ENCODE measurements at places on chromosomes 3 and 15.

GRCh38 chr3:160401291-160402095, 2.0 kb downstream of the SMC4 start:
- peak; percentile 30 for DNase-seq

DNA sequence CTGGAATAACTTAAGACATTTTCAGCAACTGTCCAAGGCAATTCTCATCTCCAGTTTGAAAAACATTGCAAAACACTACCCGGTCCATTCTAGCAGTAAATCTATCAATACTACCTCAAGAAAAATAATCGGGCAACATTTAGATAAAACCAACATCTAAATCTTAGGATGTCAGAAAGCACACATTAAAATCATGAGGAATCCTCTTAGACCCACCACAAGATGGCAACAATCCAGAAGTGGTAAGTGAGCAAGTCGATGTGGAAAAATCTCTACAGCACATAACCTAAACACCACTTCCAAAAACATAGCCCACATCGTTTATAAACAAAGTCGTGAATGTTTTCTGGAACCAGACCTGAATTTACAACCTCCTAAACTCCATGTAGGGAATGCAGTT, 5.7 kb downstream of the PLCH1 start:
- DNase-seq: no peak

GRCh38 chr3:138875754-138876664, 41.3 kb upstream of the PIK3CB start:
- peak; percentile 72 for DNase-seq

- DNase-seq: no peak
These were observed 28.8 kb downstream of the GOLIM4 start for GRCh38 chr3:168066882-168067281.

GRCh38 chr3:140933109-140933508, 8.5 kb upstream of the SLC25A36 start:
- DNase-seq: no peak

GRCh38 chr15:78065284-78065872, 12.1 kb downstream of the TBC1D2B start:
- DNase-seq: no peak

DNA sequence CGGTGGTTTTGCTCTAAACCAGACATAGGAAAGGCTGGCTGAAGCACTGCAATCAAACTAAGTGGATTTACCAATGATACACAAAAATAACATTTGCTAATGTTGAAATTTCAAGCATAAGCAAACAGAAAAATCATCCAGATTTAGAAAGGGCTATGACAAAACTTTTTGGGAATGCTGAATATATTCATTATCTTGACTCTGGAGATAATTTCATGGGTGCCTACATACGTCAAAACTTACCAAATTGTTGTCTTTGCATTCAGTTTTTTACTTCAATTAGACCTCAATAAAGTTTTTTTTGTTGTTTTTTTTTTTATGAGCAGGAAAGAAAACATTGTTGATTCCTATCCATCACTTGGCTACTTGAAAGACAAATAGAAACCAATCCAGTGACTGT, 140.8 kb downstream of the NR2E3 start:
- no peak for DNase-seq

DNA sequence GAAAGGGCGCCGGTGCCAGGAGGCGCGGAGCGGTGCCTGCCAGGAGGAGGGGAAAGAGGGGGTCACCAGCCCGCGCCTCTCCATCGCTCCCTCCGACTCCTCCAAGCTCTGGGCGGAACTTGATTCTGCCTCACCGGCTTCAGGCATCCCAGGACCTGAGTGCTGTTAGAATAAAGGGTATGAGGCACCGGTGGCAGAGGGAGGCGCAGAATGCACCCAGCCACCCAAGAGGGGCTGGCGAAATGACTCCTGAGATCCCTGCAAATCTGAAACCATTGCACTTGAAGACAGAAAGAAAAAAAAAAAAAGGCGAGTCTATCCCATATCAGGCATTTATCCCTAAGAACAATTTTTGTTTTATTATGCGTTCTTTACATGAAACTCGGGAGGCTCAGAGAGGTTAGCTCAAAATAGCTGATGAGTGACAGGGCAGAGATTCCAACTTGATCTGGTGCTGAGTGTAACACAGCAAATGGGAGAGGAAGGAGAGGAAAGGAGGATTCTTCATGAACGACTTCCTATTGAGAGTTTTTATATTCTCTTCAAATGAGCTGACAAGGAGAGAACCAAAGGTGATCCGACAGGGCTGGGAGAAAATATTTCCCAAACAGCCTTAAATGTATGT, 157.0 kb upstream of the FRMD4B start:
- peak; percentile 18 for DNase-seq

DNA sequence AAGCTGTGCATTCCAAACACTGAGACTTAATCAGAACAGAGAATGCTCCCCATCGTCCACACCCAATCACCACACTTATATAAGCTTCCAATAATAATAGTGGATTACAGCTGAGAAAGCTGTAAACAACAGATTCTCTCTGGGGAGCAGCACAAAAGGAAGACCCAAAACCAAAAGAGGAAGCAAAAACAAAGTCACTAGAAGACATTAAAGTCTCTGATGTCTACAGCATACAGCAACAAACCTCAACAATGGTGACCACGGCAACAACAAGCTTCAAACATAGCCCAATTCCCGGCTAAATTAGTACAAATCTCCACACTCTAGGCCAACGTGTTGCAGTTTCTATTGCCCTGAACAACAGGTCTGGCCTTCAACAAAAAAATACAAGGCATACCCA, 37.7 kb downstream of the ZDHHC23 start:
- DNase-seq: no peak

GRCh38 chr3:195207731-195208130, 63.2 kb downstream of the XXYLT1 start:
- DNase-seq: no peak

GRCh38 chr15:75947092-75947491, 43.4 kb downstream of the FBXO22 start:
- no peak for DNase-seq

- DNase-seq: no peak
These were observed 21.1 kb upstream of the ST6GAL1 start for GRCh38 chr3:186909078-186909853.

- DNase-seq: no peak
These were observed 5.0 kb downstream of the MASP1 start for GRCh38 chr3:187286467-187287059.

DNA sequence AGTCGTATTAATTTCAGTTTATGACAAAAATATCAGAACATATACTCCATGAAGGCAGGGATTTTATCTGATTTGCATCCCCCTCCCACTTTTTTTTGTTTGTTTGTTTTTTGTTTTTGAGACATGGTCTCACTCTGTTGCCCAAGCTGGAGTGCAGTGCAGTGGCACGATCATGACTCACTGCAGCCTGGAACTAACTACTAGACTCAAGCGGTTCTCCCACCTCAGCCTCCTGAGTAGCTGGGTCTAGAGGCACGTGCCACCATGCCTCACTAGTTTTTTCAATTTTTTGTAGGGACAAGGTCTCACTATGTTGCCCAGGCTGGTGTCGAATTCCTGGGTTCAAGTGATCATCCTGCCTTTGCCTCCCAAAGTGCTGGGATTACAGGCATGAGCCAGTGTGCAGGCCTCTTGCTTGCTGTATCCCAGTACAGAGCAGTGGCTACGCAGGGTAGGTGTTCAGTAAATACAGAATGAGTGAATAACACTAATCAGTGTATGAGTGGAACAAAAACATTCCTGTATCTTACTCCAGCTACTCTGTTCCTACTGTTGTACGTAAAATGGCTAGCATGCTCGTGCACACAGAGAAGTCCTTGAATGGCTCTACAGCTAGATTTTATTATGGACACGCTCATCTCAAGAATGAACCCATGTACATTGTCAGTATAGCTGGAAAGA, 272.4 kb downstream of the FOXP1 start:
- DNase-seq: no peak

DNA sequence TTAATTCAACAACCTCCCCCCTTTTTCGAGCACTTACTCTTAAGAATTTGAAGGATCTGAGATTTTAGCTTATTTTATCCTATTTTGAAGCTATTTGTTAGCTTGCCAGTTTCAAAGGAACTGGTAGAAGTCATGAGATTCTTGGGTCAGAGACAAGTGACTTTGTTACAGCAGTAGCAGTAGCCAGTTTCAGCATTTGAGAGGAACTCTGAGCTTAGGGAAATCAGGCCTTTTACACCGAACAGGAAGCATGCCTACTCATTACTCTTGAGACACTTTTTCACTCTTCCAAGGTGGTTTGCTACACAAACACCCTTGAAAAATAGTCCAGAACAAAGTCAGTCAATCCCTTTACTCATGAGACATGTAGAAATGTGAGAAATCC, 24.5 kb upstream of the TM4SF1 start:
- DNase-seq: no peak

DNA sequence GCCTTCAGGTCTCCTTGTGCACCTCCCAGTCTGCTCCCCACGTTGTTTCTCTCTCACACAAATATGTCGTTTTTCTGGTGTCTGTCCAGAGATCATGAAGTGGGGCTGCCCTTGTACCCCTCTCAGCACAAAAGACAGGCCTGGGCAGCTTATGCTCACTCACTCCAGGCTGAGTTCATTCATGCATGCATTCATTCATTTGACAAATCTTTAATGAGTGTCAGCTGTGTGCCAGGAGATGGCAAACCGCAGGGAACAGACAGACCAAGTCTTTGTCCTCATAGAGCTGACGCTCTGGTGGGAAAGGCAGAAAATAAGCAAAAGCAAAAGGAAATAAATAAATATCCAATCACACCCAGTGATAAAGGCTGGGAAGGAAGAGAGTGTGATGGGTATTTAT, 7.6 kb upstream of the TRH start:
- DNase-seq: no peak

- no peak for DNase-seq
These were observed 1.2 kb downstream of the IGDCC4 start for GRCh38 chr15:65421360-65422215.

DNA sequence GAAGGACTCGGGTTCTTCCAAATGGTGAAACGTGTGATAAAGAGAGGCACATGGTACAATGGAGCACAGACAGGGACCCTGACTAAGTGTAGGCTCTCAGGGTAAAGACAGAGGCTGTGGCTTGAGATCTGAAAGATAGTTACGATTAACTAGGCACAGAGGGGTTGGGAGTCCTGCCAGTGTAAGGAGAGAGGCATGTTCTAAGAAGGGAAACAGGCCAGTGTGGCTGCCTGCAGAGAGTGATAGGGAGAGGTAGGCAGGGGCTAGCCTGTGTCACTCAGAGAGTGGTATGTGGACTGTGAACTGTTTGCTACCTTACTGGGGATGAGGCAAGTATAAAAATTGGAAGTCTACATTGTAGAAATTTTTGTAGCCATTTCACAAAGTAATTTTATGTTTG, 109.5 kb downstream of the PEX5L start:
- DNase-seq: no peak

- no peak for DNase-seq
These were observed 518 bp downstream of the OXSR1 start for GRCh38 chr3:38165722-38166387.

DNA sequence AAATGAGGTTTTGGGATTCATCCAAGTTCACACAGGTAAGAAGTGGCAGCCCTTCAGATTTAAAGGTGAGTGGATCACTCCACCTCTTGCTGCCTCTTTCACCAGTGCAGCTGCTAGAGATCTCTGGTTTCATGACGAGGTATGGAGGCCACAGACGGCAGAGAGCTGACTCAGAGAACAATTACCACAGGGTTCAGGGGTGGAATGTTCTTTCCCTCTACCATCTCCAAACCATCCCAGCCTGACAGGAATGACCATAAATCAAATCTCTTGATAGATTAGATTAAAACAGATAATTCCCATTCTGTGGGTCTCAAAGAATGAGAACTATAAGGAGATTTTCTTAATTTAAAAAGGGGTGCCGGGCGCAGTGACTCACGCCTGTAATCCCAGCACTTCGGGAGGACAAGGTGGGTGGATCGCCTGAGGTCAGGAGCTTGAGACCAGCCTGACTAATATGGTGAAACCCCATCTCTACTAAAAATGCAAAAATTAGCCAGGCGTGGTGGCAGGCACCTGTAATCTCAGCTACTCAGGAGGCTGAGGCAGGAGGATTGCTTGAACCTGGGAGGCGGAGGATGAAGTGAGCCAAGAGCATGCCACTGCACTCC, 174.2 kb upstream of the ATP11B start:
- no peak for DNase-seq

DNA sequence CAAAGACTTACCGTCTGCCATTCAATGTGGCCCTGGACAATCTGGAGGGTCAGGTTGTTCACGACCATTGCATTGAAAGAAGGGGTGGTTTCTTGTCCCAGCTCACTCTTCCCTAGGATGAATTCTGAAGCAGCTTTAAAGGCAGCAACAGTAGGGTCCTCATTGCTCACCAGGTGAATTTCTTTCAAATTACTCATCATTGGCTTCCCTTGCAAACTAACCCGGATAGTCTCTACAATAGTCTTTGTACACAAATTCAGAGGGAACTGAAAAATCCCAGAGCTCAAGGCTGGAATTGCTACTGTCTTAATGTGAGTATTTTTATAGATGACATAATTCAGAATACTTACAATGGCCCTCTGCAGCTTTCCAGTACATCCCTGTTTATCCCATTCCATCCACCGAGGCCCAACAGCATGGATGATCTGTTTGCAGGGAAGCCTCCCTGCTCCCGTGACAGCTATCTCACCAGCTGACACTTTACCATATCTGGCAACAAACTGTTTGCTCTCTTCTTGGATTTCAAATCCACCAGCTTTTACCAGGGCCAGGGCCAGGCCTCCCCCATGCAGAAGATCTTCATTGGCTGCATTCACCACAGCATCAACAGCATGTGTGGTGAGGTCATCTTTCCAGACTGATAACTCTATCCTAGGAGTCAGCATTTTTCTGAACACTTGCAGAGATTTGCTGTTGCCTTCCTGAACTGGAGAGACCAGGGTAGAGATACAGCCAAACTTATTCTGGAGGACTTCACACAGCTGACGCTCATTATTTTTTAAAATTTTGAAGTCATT, 8.6 kb downstream of the PARP9 start:
- no peak for DNase-seq

DNA sequence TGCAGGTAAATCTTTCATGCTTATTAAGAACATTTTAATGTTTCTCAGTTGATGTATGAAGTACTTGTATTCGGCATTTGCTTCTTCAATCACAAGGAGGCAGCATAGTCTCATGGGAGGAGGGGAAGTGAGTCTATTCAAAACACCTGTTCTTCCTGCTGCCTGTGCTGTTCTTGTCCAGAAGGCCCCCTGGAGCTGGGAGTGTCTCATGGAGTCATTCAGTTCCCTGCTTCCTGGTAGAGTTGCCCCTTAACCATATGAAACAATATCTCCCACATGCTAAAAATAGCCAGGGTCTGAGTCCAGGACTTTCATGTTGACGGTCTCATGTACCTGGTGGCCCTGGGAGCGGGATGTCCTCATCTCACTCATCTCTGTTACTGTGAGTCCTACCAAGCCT, 15.5 kb upstream of the PPP1R2 start:
- DNase-seq: no peak

DNA sequence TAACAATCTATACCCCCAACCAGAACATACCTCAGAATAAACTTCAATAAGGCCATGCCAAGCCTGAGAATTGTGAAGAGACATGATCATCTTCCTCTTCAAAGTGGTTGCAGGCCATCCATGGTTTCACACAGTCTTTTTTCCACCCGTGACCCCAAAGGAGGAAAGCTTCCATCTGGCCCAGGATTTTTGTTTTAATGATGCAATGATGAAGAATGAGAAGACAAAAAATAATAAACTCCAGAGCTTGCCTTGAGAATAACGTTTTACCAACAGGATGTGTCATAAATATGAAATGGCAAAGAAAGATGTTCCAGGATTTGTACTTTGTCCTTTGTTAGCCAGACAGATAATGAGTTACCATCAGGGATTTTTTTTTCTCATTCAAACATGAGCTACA, 201.9 kb downstream of the WNT5A start:
- DNase-seq: no peak

GRCh38 chr3:151686257-151686656, 47.5 kb upstream of the AADACL2 start:
- no peak for DNase-seq

GRCh38 chr3:10816019-10816862, at the start of gene SLC6A11:
SLC6A11 (plus strand) TSS chr3:10816228; CDS start chr3:10816266, 38 bp downstream.
- DNase-seq: no peak

All from kidney capillary endothelial cell (primary cell).